PC-3 (cell line): ENCODE measurements at places on chromosomes 12 and 14. TPM values are rescaled to one million over a fixed set of nuclear protein-coding genes. Genes with fewer than 3 reads are reported as not detected.

DNA sequence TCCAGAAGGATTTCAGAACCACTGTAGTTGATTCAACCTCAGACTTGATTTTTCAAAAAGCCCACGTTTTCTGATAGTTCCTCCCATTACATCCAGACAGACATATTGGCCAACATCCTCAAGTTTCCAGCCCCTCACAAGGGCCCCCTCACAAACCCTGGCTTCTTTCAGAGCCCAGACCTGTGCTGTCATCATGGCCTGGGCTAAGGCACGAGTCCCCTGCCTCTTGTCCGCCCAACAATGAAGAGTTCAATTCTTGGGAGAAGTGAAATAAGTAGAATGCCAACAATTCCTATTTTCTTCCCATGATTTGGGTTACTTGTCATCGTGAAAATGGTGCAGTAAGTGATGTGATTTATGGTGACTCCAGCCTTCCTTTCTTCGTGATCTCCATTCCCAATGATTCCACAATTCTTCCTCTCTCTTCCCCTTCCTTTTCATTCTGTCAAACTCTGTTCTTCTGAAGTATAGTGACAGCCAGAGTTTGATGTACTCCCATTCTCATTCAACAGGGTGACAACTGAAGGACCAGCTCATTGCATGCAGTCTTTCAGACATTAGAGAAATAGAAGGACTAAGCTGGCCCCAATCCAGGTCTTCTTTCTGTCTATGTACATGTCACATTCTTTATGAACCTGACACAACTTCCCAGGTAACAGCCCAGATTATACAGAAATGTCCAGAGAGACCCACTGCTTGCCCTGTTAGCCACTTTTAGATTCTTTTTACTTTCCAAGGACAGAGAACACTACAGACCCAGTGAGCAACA, 29.2 kb downstream of the SPTB start:
- H3K36me3 ChIP-seq, result no peaks in the 10 kb centered on the region
- H3K27ac ChIP-seq, result no peak overlapping the region
- no peak for DNase-seq

GRCh38 chr12:106110626-106111300, 28.0 kb downstream of the NUAK1 start:
- H3K4me1 ChIP-seq, result peaks cover 62% of the 10 kb centered on the region
- no peak overlapping the region for H3K4me3 ChIP-seq
- H3K27me3 ChIP-seq, result no peaks in the 10 kb centered on the region
- H3K36me3 ChIP-seq, result no peaks in the 10 kb centered on the region
- H3K27ac ChIP-seq, result no peak overlapping the region

DNA sequence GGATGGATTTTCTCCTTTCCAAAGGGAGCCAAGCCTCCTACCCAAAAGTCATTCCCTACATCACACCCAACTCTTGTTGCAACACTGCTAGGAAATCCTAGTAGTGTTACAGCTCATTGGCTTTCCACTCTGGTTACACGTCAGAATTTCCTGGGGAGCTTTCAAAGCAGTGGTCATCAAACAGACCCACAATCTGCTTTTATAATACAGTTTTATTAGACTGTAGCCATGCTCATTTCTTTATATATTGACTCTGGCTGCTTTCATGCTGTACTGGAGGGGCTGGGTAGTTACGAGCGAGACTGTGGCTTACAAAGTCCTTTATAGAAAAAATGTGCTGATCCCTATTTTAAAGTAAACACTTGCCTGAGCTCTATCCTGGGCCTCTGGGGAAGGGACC, 34.3 kb downstream of the ZFYVE26 start:
- no peak for DNase-seq
- H3K4me3 ChIP-seq, result no peak overlapping the region
- peaks cover 60% of the 10 kb centered on the region for H3K36me3 ChIP-seq

DNA sequence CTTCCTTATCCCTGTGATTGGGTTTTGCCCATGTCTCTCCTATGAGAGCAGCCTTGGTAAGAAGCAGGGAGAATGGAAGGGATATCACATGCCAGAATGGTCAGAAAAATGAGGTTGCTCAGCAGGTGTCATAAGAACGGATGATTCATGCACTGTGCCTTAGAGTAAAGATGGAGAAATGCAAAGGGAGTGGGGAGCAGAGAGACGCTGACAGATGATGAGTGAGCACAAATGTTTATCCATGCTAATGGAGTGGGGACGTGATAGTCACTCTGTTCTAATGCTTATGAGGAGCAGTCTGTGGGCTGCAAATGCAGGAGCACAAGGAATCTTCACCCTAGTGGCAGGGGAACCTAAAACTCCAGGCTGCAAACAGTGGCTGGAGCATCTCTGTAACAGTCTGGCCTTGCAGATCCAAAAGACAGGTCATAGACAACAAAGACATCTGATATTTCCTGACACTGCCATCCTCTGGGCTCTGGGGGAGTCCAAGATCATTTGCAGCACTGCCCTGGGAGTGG, 243.2 kb downstream of the CACNA1C start:
- no peak for DNase-seq
- H3K4me3 ChIP-seq, result no peak overlapping the region
- H3K4me1 ChIP-seq, result no peaks in the 10 kb centered on the region
- H3K27me3 ChIP-seq, result peaks cover 33% of the 10 kb centered on the region
- no peaks in the 10 kb centered on the region for H3K36me3 ChIP-seq

Gene WNK1
- 44.5 and 69.3 TPM in 2 replicates for total RNA-seq

Gene BORCS5
- 2.3 and 7.7 TPM in 2 replicates for total RNA-seq

Gene SLC25A47
- total RNA-seq, result 0.07 TPM in 1 of 2 replicates, not detected in the other

DNA sequence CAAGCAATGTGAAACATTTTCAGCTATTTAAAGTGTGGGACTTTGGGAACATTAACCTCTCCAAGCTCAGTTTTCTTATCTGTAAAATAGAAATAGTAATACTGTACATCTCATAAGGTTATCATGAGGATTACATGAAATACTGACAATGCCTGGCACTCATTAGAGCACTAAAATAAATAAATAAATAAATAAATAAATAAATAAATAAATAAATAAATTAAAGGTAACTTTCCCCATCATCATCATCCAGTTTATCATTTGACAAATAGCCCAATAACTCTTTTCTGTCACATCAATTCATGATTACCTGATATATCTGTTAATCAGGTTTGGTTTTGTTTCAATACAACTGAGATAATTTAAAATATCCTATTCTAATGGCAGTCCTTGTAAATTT, 48.5 kb downstream of the EFCAB11 start:
- H3K4me1 ChIP-seq, result peaks cover 5% of the 10 kb centered on the region
- no peak overlapping the region for H3K27ac ChIP-seq
- no peak overlapping the region for H3K4me3 ChIP-seq
- DNase-seq, result no peak

Gene VDR
- total RNA-seq, result 19.6 and 19.9 TPM in 2 replicates

DNA sequence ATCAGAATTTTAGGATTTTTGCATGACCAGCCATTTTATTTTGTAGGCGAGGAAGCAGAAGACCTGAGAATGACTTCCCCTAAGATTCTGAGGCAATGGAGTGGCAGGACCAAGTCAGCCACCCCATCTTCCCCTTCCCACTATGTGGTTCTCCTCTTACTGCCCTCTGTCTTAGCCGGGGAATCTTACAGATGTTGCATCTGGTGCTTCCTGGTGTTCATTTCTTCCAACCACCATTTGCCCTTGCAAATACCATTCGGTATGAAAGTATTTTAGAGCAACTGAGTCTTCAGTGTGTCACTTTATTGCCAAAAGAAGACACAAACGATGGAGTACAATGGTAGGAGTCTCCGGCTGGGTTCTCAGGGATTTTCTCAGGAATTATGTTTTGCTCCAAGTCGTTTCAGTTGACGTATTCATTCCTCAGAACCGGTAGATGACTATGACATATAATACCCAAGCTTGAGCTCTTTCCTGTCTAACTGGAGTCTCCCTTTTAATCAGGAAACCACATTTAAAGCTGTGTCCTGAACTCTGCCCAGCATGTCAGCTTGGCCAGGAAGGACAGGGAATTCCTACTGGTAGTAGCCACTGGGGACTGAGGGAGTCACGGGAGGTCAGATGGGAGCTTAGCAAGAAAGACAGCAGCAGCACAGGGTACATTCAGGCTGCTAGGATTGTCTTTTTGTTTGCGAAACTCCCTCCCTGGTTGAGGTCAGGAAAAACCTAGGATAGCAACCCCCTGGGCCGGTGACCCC, 87.0 kb downstream of the SAMD4A start:
- peaks cover 67% of the 10 kb centered on the region for H3K4me1 ChIP-seq
- peak; percentile 93 for DNase-seq
- H3K27me3 ChIP-seq, result no peaks in the 10 kb centered on the region

DNA sequence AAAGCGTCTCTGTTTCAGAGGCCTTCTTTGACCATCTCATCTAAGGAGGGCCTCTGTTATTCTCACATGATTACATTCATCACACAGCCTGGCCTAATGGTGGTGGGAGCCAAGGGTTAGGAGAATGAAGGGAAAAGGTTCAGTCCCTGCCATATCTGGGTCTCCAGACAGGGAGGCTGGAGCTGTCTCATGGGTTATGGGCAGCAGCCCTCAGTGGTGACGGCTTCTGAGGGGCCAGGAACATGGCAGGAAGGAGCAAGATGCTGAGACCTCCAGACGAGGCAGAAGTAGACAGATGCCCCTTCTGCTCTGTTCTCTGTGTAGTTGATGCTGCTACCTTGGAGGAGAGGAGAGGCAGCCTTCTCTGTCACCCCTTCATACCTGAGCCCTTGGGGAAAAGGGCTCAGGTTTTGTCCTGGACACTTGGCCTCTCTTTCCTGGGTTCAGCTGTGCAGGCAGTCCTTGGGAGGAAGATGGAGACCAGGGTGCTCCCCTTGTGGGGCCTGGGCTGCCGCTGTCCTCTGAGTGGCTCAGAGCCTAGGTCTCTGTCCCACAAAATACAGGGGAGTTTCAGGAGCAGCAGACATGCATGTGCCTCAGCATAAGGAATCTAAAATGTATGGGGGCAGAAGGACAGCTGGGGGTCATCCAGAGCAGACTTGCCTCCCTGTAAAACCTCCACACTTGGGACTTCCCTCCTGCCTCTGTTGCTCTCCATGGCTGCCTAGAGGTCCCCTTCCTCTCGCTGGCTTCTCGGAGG, 3.6 kb downstream of the IFI27L2 start:
- H3K4me3 ChIP-seq, result no peak overlapping the region
- H3K27me3 ChIP-seq, result no peaks in the 10 kb centered on the region
- H3K4me1 ChIP-seq, result peaks cover 9% of the 10 kb centered on the region; the same call in 1 of the 2 replicates
- H3K27ac ChIP-seq, result no peak overlapping the region

GRCh38 chr14:59540852-59541251, 35.8 kb downstream of the CCDC175 start:
- no peaks in the 10 kb centered on the region for H3K36me3 ChIP-seq
- H3K27ac ChIP-seq, result no peak overlapping the region
- DNase-seq, result no peak

Gene SLCO1B1
- not detected in 2 replicates for total RNA-seq

DNA sequence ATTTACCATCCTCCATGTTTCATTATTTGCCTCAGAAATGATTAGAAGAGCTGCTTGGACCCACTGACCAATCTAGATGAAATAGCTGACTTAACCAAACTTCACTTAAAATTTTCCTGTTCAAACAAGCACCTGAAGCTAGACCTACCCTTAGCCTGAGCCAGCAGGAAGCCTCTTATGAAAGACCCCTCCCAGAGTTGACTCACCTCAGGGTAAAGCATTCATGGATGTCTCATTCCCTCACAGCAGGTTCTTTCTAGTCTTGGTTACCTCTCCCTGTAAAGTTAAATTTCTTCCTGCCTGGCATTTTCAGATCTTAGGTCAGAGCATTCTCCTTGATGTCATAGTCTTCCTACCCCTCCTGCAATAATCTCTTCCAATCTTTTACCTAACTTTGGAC, 1209.8 kb downstream of the FLRT2 start:
- H3K27ac ChIP-seq, result no peak overlapping the region
- DNase-seq, result peak; percentile 6
- H3K4me1 ChIP-seq, result no peaks in the 10 kb centered on the region
- H3K36me3 ChIP-seq, result no peaks in the 10 kb centered on the region
- no peaks in the 10 kb centered on the region for H3K27me3 ChIP-seq
- H3K4me3 ChIP-seq, result peak overlapping the region; percentile 28; the same call in 1 of the 2 replicates

GRCh38 chr12:30845676-30846075, 80.9 kb upstream of the TSPAN11 start:
- no peaks in the 10 kb centered on the region for H3K36me3 ChIP-seq
- H3K27me3 ChIP-seq, result no peaks in the 10 kb centered on the region
- H3K27ac ChIP-seq, result no peak overlapping the region
- no peak overlapping the region for H3K4me3 ChIP-seq
- no peak for DNase-seq
- no peaks in the 10 kb centered on the region for H3K4me1 ChIP-seq

DNA sequence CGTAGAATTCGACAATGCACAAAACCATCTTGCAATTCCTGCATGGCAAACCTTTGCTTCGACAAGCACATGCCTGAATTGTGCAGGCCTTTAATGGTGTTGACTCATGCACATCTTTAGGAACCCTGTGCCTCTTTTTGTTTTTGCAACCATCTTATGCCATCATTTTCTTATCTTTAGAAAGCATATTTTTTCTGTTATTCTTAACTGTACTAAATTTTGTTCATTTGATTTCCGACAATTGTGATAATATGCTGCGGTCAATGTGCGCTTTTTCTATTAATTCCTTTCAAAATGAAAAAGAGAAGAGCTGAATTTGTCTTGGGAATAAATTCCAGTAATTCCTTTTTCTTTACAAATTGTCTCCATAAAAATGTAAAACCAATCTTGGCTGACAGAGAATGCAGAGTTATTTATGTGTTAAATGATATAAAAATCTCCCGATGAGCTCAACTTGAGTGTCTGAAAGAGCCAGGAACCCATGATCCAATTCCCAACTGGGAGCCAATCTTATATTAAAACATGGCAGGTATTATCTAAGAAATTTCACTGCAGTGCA, 20.1 kb upstream of the CDK17 start:
- H3K4me3 ChIP-seq, result no peak overlapping the region
- no peak overlapping the region for H3K27ac ChIP-seq
- no peaks in the 10 kb centered on the region for H3K36me3 ChIP-seq
- no peaks in the 10 kb centered on the region for H3K27me3 ChIP-seq

Gene KRT71
- total RNA-seq, result not detected in 2 replicates

Gene NFE2
- total RNA-seq, result 0.26 and 0.40 TPM in 2 replicates

- no peaks in the 10 kb centered on the region for H3K4me1 ChIP-seq
- DNase-seq, result no peak
- no peaks in the 10 kb centered on the region for H3K27me3 ChIP-seq
- H3K36me3 ChIP-seq, result no peaks in the 10 kb centered on the region
- no peak overlapping the region for H3K27ac ChIP-seq
- no peak overlapping the region for H3K4me3 ChIP-seq
Measured at GRCh38 chr12:81114226-81114625, 36.3 kb downstream of the ACSS3 start.

Gene DNAH10
- total RNA-seq, result 0.15 and 0.17 TPM in 2 replicates

DNA sequence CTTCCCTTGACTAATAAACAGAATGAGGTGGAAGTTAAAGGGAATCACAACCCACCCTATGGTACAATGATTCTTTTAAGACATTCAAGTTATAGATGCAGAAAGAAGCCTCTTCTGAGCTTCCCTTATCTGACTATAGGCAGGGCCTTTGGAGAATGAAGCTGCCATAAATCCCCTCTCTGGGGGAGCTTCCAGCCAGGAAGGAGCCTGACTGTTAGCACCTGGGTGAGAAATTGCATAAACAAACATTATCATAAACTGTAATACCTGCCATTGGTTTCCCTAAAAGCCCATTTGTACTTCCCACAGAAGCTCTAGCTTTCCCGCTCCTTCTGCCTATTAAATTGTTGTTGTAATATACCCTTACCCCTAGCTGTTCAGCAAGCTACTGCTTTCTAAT, 81.3 kb upstream of the RESF1 start:
- no peaks in the 10 kb centered on the region for H3K4me1 ChIP-seq
- no peaks in the 10 kb centered on the region for H3K36me3 ChIP-seq
- H3K27ac ChIP-seq, result no peak overlapping the region
- DNase-seq, result no peak
- no peak overlapping the region for H3K4me3 ChIP-seq
- H3K27me3 ChIP-seq, result no peaks in the 10 kb centered on the region
